Activated CD4-positive, alpha-beta T cell treated with anti-CD3 and anti-CD28 coated beads for 24 hours (primary cell): ENCODE measurements at places on chromosomes 6 and 20.
A peak's percentile ranks its signal among the peaks of the same experiment; 100 is the strongest.

GRCh38 chr6:12022481-12022880 lies 10.4 kb downstream of the HIVEP1 start:
- no peak for DNase-seq

DNA sequence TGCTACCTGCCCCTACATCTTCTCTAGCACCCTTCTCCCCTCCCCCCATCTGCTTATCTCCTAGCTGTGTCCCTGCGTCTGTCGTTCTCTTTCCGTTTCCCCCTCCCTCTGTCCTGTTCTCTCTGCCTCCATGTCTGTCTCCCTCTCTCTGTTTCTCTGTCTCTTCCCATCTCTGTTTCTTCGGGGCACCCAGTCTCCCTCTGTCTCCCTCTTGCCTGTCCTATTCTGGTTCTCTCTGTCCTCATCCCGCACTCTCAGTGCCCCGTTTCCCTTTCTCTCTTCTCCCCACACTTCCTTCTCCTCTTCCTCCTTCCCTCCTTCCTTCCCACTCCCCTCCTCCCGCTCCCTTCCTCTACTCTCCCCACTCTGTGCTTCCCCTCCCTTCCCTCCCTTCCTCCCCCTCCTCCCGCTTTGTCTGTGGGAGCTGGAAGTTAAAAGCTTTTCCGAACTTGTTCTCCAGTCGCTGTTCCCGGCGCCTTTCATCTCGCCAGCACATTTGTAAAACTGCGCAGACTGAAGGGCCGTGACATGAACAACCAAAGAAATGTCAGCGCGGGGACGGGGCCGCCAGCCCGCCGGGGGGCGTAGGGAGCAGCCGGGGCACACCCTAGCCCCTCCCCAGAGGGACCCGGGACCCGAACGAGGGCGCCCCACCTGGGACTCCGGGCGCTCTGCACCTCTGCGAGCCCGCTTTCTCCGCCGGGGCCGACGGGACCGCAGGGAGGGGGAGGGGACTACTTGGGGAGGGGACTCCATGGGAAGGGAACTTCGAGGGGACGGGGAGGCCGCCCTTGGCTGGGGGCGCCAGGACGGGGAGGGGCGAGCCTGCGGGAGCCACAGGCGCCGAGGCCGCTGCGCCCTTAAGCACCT lies 4.0 kb upstream of the CDH22 start:
- DNase-seq = no peak

- DNase-seq = no peak
These were observed 160.3 kb upstream of the ZNF217 start for GRCh38 chr20:53753880-53754459.

GRCh38 chr6:11271228-11272020 lies 39.0 kb upstream of the NEDD9 start:
- DNase-seq = no peak

- DNase-seq = no peak
These were observed 150.2 kb downstream of the CDH26 start for GRCh38 chr20:60108397-60108796.

GRCh38 chr6:119612911-119613381 lies 263.4 kb upstream of the MAN1A1 start:
- DNase-seq = no peak

DNA sequence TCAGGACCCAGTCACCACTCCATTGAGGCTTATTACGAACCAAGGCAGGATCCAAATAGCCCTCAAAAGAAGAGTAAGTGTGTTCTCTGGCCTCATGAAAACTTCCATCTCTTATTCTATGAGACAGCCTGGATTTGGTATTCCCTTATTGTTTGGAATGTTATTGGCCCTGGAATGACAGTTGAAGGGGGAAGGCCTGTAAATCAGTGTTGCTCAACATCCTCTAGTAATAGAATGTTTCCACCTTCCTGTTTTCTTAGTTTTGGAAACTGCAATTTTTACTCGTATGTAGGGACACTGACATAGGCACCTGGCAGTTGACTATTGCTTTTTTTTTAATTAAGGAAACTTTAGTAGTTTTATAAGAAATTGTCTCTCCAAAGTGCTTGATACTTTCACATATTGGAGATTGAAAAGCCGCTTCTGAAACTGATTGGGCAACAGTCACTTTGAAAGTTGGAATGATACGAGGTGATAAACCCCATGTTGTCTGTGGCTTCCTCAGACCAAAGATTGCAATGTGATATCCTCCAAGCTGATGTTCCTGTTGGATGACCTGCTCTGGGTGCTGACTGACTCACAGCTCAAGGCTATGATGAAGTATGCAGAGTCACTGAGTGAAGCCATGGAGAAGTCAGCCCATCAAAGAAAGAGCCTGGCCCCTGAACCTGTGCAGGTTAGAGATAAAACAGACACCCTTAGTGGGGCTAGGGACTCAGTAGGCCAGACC lies 43.1 kb downstream of the BLTP3A start:
- no peak for DNase-seq

GRCh38 chr6:79330704-79331103 lies 96.2 kb upstream of the HMGN3 start:
- DNase-seq = no peak

GRCh38 chr6:30411515-30412207 lies 66.7 kb downstream of the RPP21 start:
- DNase-seq = peak; percentile 48
